ENCODE measurements at places on chromosomes 1 and 21.

DNA sequence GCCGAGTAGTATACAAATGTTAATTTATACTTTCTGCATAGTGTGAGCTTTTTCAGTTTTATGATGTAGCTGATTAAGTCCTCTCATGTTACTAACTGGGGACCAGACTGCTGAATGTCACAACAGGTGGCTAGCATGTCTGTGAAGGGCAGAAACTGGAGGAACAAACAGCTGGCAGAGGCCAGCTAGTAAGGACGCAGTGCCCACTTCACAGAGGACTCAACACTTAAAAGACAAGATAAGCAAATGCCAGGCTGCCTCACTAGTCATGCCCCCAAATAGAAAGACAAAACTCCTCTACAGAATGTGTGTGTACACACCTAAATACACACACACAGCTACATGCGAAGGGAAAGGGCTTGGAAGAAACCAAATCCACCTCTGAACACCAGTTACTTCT is 73.8 kb upstream of the ZNF678 start:
- DNase-seq = no peak

DNA sequence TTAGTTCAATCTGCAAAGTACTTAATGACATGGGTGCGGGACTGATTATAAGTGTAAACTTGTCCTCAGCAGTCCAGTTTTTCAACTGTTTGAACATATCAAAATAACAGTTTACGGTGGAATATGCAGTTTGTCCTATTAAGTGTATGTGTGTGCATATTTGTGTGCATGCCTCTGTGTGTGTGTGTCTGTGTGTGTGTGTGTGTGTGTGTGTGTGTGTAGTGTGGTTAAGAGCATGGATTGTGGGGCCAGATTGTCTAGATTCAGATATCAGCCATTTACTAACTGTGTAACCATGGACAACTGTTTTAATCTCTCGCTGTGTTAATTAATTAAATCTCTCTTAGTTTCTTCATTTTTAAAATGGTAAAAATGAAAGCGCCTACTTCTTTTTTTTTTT is 39.0 kb downstream of the NEXN start:
- DNase-seq = no peak

DNA sequence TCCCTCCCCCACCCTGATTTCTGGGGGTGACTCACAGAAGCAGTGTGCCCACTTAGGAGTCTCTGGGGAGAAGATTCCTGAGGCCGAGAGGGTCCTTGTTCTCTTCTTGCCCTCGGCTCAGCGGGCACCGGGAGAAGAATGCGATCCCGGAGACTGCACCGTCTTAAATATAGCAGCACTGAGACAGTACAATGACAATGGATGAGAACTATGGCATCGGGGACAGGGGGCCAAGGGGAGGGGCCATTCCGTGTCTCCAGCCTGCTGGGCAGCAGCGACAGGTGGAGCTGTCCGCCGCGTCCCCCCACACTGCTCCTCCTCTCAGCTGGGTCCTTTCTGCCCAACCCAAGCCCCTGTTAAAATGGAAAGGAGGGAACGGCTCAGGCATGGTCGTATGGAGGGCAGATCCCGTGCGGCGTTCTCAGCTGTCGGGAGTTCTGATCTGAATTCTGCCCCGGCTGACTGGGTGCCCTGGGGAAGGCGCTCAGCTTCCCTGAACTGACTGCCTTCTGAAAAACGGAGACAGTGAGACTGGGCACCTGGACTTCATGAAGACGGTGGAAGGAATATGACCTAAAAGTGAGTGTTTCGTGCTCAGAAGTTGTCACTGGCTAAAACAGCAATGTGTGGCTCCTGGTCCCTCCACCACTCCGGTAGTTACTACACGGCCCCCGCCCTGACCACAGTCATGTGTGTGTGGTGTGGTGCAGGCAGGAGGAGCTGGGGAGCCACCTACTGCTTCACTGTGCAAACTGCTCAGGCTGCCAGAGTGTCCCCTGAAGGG is at the start of gene MYOM3:
TSS of gene MYOM3 (minus strand) at position 140 of the 784 bp plus-strand sequence. CDS start 3,499 bp downstream, outside the sequence.
- peak; percentile 41 for DNase-seq

DNA sequence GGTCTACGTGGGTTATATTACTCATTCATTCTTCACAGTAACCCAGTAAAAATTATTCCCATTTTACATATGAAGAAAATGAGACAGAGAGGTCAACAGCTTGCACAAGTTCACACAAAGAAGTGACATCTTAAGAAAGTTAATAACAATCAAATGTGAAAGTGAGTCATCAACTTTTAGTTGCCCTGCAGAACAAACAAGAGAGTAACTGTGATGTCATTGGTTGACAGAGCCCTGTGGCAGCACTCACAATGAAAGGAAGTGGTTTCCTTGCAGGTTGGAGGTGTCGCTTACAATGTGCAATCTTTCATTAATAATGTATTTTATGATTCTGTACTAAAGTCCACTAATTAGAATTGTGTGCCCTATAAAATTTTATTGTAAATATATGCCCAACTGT is 369.6 kb downstream of the RYR2 start:
- DNase-seq = peak; percentile 15

- DNase-seq = no peak
These were observed 266.2 kb upstream of the PLXNA2 start for GRCh38 chr1:208510192-208510952.

- no peak for DNase-seq
These were observed 105.9 kb downstream of the PCP4 start for GRCh38 chr21:39972976-39973770.

DNA sequence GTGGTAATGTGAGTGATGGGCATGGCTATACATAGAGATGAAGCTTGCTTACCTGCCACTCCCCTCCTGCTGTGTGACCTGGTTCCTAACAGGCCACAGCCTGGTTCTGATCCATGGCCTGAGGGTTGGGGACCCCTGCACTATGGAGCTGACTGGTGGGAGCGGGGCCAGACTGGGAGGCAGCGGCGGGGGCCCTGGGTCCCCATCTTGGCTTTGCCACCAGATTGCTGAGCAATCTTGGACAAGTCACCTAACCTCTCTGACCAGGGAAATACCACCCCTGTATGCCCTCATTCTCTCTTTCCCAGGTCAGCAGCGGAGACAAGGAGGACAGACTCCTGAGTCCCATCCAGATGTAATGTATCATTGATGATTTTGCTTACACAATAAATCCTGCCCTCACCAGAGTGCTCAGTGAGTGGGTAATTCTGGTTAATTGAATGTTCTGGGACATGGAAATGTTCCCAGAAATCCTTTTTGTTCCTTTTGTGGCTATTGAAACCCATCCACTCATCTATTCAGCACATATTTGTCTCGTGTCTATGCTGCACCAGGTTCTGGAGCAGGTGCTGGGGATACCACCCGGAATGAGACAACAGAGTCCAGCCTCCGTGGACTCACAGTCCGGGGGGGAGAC is 4.1 kb upstream of the ARHGEF10L start:
- no peak for DNase-seq

- DNase-seq = no peak
These were observed 13.4 kb upstream of the SKI start for GRCh38 chr1:2214541-2215241.

DNA sequence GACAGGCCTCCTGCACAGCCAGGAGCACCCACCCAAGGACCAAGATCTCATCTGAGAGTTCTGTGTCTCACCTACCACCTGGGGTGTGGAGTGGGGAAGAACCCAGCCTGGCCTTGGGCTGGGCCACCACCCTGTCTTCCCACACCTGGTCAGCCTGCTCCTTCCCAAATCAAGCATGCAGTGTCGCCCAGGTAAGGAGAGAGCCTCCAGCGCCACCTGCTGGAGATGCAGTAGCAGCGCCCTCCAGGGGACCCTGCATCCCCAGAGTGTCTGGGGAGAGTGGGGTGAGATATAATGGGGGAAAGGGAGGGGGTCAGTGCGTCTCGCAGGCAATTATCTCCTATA is 32.3 kb downstream of the KIAA2013 start:
- peak; percentile 50 for DNase-seq

DNA sequence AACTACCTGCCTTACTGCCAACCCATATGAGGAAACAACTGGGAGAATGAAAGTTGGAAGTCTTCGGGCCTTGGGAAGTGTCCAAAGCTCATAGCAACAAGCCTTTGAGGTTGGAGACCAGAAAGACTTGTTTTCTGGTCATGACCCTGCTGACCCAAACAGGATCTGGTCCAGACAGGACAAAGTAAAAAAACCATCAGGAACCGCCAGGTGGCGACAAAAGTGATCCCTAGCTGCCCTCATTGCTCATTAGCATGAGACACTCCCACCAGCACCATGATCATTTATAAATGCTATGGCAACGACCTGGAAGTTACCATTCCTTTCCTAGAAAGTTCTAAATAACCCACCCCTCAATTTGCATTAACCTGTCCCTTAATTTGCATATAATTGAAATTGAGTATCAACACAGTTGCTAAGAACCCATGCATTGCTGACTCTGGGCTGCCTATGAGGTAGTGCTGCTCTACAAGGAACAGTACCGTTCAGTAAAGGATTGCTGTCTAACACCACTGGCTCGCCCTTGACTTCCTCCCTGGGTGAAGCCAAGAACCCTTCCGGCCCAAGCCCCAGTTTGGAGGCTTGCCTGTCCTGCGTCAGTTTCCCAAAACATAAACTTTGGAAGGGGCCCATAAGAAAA is 89.0 kb downstream of the URB2 start:
- no peak for DNase-seq

DNA sequence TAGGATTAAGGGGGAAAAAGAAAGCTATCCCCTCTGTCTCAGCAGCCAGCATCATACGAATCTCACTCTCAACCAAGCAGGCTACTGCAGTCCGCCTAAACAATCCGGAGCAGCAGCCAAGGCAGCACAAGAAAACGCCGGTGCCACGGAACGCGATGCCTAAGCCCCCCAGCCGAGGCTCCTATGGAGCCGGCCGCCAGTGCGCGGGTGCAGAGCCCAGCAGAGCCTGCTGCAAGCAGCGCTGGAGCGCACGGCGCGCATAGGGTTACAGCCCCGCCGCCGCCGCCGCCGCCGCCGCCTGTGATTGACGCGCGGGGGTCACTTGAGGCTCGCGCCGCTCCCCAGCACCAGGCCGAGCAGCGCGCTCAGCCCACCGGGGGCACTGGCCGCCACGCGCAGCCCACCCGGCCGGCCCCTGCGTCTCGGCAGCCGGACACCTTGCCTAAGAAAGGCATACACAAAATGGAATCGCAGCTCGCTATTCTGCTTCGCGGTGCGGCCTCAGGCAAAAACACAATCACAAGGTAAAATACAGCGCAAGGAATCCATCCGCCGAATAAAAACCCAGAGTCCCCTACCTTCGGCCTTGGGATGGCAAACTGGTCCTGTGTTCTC is 780 bp downstream of the HIVEP3 start:
- DNase-seq = no peak

- no peak for DNase-seq
These were observed 585 bp upstream of the GLRX2 start for GRCh38 chr1:193105821-193106177.

- DNase-seq = no peak
These were observed 599.0 kb downstream of the KIF26B start for GRCh38 chr1:245753807-245754206.

DNA sequence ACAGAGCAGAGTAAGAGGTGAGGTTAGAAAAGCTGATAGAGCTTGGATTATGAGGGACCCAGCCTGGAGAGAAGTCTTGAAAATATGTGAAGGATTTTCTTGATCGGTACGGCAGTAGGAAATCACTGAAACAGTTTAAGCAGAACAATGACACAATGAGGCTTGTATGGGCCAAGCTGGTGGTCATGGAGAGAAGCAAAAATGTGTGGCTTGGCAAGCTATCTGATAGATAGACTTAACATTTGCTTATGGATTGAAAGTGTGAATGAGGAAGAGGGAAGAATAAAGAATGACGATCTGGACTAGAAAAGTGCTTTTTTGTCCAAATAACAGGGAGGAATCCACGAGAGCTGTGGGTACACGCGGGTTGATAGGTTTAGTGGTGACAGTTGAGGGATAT is 15.4 kb upstream of the XPR1 start:
- no peak for DNase-seq

- DNase-seq = peak; percentile 5
These were observed 425.7 kb upstream of the USP24 start for GRCh38 chr1:55640708-55641473.

- no peak for DNase-seq
These were observed 31.4 kb upstream of the PCBP3 start for GRCh38 chr21:45611939-45612664.

DNA sequence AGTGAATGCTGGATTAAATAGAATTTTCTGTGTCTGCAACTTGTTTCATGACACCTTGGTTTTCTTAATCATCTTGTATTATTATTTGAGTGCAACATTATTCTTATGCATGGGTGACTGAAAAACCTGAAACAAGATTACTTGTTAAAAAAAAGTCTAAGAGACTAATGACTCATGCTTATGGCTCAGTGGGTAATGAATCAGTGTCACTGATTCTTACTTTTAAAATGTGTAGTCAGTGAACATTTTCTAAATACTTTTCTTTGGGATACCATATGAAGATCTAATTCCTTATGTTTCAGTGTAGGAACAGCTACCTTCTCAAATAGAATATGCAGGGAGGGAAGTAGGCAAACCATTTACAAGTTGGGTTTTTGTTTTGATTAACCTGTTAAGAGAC is 65.5 kb downstream of the PRKAA2 start:
- DNase-seq = no peak

- no peak for DNase-seq
These were observed 21.3 kb downstream of the DENND2C start for GRCh38 chr1:114648503-114648902.

DNA sequence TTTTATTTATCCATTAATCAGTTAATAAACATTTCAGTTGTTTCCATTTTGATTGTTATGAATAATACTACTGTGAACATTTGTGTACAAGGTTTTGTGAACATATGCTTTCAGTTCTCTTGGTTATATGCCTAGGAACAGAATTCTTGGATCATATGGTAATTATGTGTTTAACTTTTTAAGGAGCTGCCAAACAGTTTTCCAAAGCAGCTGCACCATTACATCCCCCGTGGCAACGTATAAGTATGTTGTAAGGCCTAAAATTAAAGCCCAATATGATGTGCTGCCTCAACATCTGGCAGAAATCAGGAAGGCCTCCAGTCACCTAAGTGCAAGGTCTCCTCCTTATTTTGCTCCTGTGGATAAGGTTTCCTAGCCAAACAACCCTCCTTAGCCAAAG is 235.6 kb upstream of the CACYBP start:
- no peak for DNase-seq

DNA sequence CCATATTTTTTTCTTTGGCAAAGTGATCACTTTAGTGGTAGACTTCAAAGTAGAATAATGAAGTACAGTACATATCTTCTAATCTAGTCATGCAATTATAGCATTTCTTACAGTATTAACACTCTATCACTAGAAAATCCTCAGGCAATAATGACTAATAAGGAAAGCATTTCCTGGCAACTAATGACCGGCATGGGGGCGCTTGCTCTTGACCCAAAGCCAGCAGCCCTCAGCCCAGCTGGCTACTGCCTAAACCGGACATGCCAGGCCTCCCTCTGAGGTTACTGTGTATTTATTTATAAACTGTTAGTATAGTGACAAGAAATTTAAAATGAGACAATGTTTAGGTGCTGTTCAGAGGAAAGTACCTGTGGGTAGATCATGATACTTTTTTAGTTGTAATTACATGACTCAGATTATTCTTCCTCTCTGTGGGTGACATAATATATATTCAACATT is 633.8 kb downstream of the PTPRC start:
- DNase-seq = no peak

GRCh38 chr1:54745864-54746263 is 18.5 kb downstream of the PARS2 start:
- DNase-seq = no peak

- DNase-seq = no peak
These were observed 143.0 kb downstream of the RERE start for GRCh38 chr1:8674481-8674880.
